ENCODE measurements at places on chromosomes 5 and 9. TPM values are rescaled to one million over a fixed set of nuclear protein-coding genes. Genes with fewer than 3 reads are reported as not detected.

- H3K4me3 ChIP-seq = no peak overlapping the region
- H3K27me3 ChIP-seq = no peaks in the 10 kb centered on the region
- H3K36me3 ChIP-seq = peaks cover 60% of the 10 kb centered on the region
- no peak for DNase-seq
- H3K4me1 ChIP-seq = peaks cover 16% of the 10 kb centered on the region
- H3K27ac ChIP-seq = peak overlapping the region; percentile 56
Measured at GRCh38 chr9:127942216-127943010, 4.8 kb upstream of the DPM2 start.

Gene IFNE
- total RNA-seq = not detected

DNA sequence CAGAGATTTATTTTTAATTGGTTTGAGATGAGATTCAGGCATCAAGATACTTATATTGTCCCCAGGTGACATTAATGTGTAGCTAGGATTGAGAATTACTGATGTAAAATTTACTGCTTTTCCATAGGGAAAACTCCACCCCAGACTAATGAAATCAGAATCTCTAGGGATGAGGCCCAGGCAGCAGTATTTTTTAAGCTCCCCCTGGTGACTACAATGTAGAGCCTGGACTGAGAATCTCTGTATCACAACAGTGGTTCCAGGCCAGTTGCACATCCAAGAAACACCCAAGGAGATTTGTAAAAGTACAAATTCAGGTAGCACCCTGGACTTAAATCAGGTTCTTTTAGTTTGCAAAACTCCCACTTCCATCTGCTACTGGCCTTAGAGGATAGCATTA lies 185.7 kb downstream of the MARCHF11 start:
- H3K27ac ChIP-seq = no peak overlapping the region
- no peaks in the 10 kb centered on the region for H3K27me3 ChIP-seq
- no peaks in the 10 kb centered on the region for H3K36me3 ChIP-seq
- H3K4me3 ChIP-seq = no peak overlapping the region

- H3K4me1 ChIP-seq = peaks cover 66% of the 10 kb centered on the region
- peaks cover 93% of the 10 kb centered on the region for H3K36me3 ChIP-seq
- no peak for DNase-seq
- H3K4me3 ChIP-seq = no peak overlapping the region
- peak overlapping the region; percentile 70 for H3K27ac ChIP-seq
Measured at GRCh38 chr5:157555037-157555640, 20.4 kb downstream of the ADAM19 start.

GRCh38 chr9:3699883-3700282 lies 174.1 kb upstream of the RFX3 start:
- H3K4me1 ChIP-seq = no peaks in the 10 kb centered on the region
- H3K36me3 ChIP-seq = no peaks in the 10 kb centered on the region
- no peak overlapping the region for H3K4me3 ChIP-seq
- peaks cover 21% of the 10 kb centered on the region for H3K27me3 ChIP-seq
- H3K27ac ChIP-seq = no peak overlapping the region

DNA sequence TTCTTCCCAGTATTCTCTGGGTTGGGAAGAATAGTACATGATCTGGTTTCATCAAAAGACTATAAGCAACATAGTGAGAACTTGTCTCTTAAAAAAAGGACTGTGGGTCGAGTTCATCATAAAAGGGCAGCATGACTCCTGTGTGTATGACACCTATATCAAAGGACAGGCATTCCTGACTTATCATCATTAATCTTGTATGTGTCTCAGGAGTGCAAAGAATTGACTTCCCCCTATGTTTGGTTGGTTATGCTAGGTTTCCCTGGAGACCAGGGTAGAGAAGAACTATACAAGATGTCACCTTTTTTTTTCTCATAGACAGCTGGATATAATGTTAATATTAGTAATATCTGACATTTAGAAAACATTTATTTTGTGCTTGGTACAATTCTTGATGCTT lies 173.1 kb upstream of the ANKRD55 start:
- H3K4me3 ChIP-seq = no peak overlapping the region
- no peaks in the 10 kb centered on the region for H3K36me3 ChIP-seq
- H3K4me1 ChIP-seq = no peaks in the 10 kb centered on the region
- H3K27ac ChIP-seq = no peak overlapping the region
- no peaks in the 10 kb centered on the region for H3K27me3 ChIP-seq
